ENCODE measurements at places on chromosomes 12 and 14.

GRCh38 chr12:25970082-25970481, 11.6 kb downstream of the RASSF8 start:
- no peak for DNase-seq

GRCh38 chr14:36518031-36518585, 1.9 kb downstream of the NKX2-1 start:
- DNase-seq: no peak

DNA sequence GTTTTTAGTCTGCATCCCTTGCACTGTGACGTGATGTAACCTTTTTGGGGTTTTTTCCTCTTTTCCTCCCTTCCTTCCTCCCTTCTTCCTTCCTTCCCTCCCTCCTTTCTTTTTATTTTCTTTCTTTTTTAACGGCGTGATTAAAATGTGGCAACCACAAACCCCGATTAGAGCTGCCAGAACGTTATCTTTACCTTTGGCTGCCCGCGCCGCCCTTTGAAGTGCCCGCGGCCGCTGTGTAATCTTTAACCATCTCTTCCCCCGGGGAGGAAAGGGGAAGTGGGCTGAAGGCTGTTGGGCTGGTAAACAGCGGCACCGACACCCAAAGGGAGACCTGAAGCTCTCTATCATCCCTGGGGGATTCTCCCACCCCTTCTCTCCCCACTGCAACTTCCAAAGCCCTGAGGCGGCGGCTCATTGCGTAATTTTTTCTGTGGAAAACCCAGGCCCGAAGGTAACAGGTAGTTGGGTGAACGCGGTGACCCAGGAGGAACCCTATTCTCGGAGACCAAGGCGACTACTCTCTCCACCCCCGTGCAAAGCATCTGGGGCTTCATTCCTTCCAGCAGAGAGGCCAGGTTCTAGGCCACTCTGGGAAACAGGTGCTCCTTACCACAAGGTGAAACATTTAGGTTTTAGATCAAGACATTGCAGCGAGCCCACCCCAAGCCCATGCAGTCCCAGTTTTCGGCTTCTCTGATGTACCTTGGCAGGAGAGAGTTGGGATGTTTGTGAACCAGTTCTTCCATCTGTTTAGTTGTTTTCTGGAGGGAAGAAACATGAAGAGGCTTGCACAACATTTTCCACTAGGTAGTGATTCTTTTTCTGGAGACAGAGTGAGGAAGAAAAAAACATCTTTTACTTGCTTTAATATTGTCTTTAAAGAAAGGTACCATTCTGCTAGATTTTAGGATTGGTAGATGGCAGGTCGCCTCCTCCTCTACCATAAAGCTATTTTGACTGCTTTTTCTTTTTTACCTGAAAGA, 1.5 kb downstream of the LGR5 start:
- DNase-seq: no peak

DNA sequence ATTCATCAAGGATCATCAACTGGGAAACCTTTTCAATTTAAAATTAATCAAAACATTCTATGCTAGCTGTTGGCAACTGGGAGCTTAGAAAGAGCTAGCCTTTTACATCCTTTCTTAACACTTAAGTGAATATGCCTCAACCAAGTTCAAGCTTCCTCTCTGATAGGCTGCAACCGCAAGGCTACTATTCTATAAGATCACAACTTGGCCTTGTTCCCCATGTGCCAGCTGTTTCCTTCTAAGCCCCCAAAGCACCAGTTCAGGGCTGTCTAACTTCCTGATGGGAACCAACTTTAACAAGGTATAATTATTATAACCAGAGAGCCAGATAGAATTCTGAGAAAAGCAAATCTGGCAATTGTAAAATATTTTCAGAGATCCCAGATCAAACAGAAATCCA, 37.0 kb downstream of the KCNC2 start:
- DNase-seq: no peak

DNA sequence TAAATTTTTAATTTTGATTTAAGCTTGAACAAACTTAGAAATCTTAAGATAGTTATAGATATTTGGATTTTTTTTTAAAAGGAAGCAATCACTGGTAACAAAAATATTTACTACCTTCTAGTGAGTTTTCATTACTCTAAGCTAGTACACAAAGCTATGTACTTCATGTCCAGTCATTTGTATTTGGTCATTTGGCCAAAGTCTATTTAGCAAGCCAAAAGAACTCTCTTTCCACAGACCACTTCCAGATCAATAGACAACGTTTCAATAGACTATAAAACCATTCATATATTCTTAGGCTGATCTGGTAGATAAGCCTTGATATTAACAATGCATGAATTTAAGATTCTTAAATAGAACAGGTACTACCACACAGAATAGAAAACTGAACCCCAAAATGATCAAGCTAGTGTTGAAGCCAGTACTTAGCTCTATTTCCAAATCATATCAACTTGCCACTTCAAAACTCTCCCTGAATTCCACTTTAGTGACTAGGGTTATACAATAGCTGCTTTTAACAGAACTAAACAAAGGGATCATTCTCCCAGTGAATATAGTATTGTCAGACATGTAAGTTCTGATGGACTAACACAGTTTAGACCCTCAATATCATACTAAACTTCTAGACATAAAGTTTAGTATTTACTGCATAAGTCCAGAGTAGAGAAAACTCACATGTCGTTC, 21.7 kb downstream of the CAPRIN2 start:
- no peak for DNase-seq

DNA sequence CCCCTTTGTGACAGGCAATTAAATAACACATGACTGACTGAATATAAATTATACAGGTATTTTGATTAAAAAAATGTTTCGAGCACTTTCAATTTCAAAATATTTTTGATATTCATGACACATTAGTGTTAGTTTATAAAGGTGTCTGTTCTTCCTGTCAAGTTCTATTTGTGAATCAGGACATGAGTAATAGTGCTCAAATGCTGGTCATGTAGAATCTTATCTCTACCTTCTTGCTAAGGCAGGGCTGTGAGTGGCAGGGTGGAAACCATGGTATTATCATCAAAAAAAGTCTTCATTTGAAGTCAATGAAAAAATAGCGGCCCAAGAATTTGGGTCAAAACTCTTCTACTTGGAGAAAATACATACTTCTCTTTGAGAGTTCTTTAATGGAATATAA, 250.2 kb downstream of the DACT1 start:
- no peak for DNase-seq

Measured in CD4-positive, alpha-beta T cell treated with Interferon gamma for 1 hour (primary cell).